ENCODE measurements at places on chromosomes 7 and 10.

DNA sequence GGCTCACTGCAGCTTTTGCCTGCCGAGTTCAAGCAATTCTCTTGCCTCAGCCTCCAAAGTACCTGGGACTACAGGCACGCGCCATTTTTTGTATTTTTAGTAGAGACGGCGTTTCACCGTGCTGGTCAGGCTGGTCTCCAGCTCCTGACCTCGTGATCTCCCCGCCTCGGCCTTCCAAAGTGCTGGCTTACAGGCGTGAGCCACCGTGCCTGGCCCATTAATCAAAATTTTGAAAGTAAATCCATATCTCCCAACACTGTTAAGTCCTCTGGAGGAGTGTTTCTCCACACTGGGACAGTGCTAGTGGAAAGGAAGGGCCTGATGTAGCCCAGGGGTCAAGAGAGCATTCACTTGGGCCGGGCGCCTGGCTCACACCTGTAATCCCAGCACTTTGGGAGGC, 644.6 kb downstream of the SH2D4B start:
- no peak for DNase-seq

GRCh38 chr10:28172223-28172610, 130.6 kb downstream of the MPP7 start:
- no peak for DNase-seq

DNA sequence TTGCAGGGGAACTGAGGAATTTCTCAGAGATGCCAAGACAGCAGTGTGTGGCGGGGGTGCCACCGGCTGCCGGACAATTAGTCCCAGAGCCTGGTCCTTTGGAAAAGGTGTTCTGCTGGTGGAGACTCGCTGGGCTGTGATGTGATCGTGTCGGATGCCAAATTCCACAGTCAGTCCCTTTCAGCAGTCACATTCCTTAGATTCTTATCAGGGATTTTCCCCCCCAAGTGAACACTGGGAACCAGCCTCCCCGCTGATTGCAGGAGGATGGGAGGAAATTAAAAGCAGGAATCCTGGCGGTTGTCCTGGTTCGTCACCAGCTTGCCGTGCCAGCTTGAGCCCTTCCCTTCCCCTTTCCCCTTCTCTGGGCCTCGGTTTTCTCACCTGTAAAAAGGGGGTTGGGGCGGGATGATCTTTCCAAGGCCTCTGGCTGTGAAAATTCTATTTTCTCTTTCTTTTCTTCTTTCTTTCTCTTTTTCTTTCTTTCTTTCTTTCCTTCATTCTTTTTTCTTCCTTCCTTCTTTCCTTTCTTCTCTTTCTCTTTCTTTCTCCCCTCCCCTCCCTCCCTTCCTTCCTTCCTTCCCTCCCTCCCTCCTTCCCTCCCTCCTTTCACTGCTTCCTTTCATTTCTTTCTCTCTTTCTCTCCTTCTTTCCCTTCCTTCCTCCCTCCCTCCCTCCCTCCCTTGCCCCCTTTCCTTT, 39.6 kb downstream of the COL26A1 start:
- DNase-seq, result no peak

- DNase-seq, result no peak
These were observed 52.9 kb downstream of the CLEC2L start for GRCh38 chr7:139576179-139576973.

GRCh38 chr10:27745732-27746396, at the start of gene MKX:
MKX (minus strand) TSS chr10:27745819; CDS start chr10:27743415, 2,404 bp downstream.
- DNase-seq, result peak; percentile 29

- no peak for DNase-seq
These were observed 44.6 kb downstream of the CFAP46 start for GRCh38 chr10:132897516-132898381.
